Left ventricle myocardium superior (tissue), 1 donor: ENCODE measurements at places on chromosomes 4 and X. TPM values are rescaled to one million over a fixed set of nuclear protein-coding genes. Genes with fewer than 3 reads are reported as not detected.

The VGLL1 gene
- not detected for total RNA-seq

The CENPI gene
- 0.27 TPM for total RNA-seq

The LIMCH1 gene
- 232 TPM for total RNA-seq

The IQCM gene
- total RNA-seq, result not detected

The ABCB7 gene
- 44.1 TPM for total RNA-seq

The CCDC110 gene
- total RNA-seq, result 0.99 TPM

The GRID2 gene
- 0.40 TPM for total RNA-seq

The UCHL1 gene
- 4.8 TPM for total RNA-seq

The NUDT10 gene
- 0.20 TPM for total RNA-seq

The ESX1 gene
- not detected for total RNA-seq

The IGBP1 gene
- 59.0 TPM for total RNA-seq

The NLGN3 gene
- 0.92 TPM for total RNA-seq

The RBM47 gene
- 2.9 TPM for total RNA-seq

The CTSO gene
- 6.2 TPM for total RNA-seq

The ANXA10 gene
- total RNA-seq, result not detected

The KLKB1 gene
- total RNA-seq, result 1.1 TPM

The SLC6A14 gene
- not detected for total RNA-seq
